ENCODE measurements at places on chromosomes 1 and 21. TPM values are rescaled to one million over a fixed set of nuclear protein-coding genes. Genes with fewer than 3 reads are reported as not detected.
A peak's percentile ranks its signal among the peaks of the same experiment; 100 is the strongest.

RNU1-2 gene
- total RNA-seq: 1,691 TPM

FCRL5 gene
- not detected for total RNA-seq

AQP10 gene
- not detected for total RNA-seq

TFF2 gene
- not detected for total RNA-seq

TENT5C gene
- 66.1 TPM for total RNA-seq

LEFTY2 gene
- not detected for total RNA-seq

DNA sequence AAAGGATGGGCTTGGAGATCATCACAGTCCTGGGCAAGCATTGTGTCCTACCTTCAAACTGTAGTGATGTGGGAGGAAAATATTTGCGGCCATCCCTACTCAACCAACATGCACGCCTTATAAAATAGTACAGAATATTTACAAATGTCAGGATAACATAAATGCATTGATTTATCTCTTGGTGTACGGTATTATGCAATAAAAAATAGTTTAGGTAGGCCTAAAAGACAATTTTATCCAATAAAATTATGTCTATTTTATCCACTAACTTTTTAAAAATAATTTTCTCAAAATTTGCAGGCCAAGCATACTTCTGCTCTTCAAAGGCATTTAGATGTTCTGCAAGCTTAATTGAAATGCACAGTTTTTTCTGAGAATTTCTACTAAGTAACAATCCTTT, at the start of gene OR2T1:
TSS of gene OR2T1 (plus strand) at position 301 of the 400 bp plus-strand sequence. CDS start 3,100 bp downstream, outside the sequence.
- no peaks in the 10 kb centered on the region for H3K36me3 ChIP-seq
- no peak within 1 kb of the TSS for H3K4me3 ChIP-seq
- no peak within 1 kb of the TSS for H3K27ac ChIP-seq
- DNase-seq: no peak
- no peaks in the 10 kb centered on the region for H3K27me3 ChIP-seq

DNA sequence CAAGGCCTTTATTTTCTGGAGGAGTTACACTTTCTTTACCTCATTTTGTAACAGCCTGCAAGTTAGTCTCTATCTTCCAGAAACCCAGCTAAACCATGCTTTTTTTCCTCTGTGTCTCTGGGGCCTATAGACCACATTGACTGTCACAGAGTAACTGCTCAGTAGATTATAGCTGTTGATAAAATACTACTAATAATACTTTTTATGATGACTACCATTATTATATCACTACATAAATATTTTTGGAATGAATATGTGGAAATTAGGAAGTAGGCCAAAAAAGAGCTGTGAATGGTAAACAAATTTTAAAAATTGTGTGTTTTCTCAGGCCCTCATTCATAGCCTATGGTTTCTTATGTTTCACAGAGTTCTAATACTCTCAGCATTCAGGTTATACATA, 233.1 kb upstream of the USP24 start:
- peaks cover 8% of the 10 kb centered on the region for H3K4me1 ChIP-seq
- DNase-seq: no peak
- H3K4me3 ChIP-seq: no peak overlapping the region
- H3K27ac ChIP-seq: no peak overlapping the region
- no peaks in the 10 kb centered on the region for H3K36me3 ChIP-seq

- no peak overlapping the region for H3K4me3 ChIP-seq
- no peak overlapping the region for H3K27ac ChIP-seq
- peaks cover 14% of the 10 kb centered on the region for H3K36me3 ChIP-seq
- no peaks in the 10 kb centered on the region for H3K27me3 ChIP-seq
Observed at GRCh38 chr1:235782601-235783000, 84.1 kb downstream of the LYST start.

DNA sequence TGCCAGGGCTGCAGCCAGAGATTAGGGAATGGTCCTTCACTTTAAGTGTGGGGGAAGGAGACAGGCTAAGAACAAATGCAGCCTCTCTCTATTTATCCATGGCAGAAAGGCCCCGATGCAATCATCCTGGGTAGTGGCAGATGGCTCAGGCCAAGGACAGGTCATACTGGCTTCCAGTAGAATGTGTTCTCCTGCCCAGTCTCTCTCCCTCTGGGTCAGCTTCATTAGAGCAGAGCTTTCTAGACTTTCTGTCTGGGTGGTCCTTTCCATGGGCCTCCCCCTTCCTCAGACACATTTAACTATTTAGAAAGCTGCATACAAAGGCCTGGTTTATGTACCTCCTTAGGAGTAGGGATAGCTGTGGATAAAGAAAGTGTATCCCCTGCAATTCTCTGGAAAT, 4.8 kb upstream of the PTCH2 start:
- H3K4me3 ChIP-seq: no peak overlapping the region
- H3K36me3 ChIP-seq: peaks cover 8% of the 10 kb centered on the region
- H3K27me3 ChIP-seq: peaks cover 7% of the 10 kb centered on the region
- DNase-seq: no peak

DNA sequence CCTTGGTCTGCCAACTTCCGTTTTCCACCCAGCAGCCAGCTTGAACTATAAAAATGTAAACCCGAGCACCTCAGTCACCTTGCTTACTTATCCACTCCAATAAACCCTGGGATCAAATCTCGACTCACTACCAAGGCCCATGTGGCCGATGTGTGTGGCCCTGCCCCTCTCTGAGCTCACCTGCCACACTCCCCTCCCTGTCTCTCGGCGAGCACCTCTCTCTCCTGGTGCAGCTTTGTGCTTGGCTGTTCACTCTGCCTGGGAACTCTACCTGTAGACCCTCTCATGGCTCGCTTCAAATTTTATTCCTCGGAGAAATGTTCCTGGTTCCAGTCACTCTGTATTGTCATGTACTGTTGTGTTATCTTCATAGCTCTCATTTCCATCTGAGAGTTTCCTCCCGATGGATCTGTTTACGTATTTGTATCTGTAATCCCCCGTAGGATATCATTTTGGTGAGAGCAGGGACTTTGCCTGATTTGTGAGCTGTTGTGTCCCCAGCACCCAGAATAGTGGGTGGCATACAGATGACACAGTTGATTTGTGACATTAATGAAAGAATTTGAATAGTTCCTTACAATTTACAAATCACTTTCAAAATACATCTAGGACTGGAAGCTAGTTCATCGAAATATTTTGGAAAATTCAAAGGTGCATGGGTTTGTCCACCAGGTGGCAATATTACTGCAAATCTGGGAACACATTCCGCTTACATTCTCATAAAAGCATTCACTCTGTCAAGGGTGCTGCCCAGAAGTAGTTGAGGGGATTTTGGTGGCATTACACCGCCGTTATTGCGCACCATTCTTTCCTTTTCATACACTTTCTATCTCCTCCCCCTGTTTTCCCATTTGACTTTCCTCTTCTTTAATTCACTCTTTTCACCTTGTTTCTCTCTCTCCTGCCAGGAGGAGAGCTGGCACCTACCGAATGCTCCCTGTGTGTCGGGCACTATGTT, 95.3 kb downstream of the ABCA4 start:
- H3K36me3 ChIP-seq: no peaks in the 10 kb centered on the region
- H3K4me1 ChIP-seq: peaks cover 15% of the 10 kb centered on the region
- H3K27me3 ChIP-seq: peaks cover 30% of the 10 kb centered on the region
- DNase-seq: no peak
- H3K27ac ChIP-seq: no peak overlapping the region

DNA sequence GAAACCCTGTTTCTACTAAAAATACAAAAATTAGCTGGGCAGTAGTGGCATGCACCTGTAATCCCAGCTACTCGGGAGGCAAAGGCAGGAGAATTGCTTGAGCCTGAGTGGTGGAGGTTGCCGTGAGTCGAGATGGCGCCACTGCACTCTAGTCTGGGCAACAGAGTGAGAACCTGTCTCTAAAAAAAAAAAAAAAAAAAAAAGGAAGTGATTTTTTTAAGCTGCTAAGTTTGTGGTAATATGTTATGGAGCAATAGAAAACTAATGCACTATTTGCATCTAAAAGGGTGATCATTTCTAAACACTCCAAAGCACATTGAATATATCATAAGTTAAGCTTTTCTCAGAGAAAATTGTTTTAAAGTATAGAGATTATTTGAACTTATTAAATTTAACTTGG, 244.8 kb upstream of the SPAG17 start:
- H3K27me3 ChIP-seq: no peaks in the 10 kb centered on the region
- no peak for DNase-seq
- H3K36me3 ChIP-seq: no peaks in the 10 kb centered on the region
- no peaks in the 10 kb centered on the region for H3K4me1 ChIP-seq
- H3K27ac ChIP-seq: no peak overlapping the region

GRCh38 chr1:1441002-1441888, 5.8 kb downstream of the VWA1 start:
- H3K27ac ChIP-seq: no peak overlapping the region
- peak; percentile 55 for DNase-seq
- H3K4me3 ChIP-seq: no peak overlapping the region
- peaks cover 1% of the 10 kb centered on the region for H3K4me1 ChIP-seq
- no peaks in the 10 kb centered on the region for H3K36me3 ChIP-seq

DNA sequence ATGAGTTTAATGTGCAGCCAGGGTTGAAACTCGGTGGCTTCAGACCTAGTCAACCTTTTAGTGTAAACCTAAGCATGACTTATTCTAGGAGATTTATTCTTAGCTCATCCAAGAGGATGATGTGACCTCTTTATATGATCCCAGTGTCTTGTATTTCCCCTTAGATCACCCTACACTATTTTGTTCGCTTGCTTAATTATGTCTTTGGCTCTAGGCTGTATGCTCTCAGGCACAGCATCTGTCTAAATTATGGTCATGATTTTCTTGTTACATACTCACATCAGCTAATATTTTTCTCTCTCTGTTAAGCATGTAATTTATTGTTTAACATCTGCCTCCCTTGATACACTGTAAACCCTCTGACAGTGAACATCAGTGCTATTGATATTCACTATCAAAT, 19.1 kb downstream of the COL11A1 start:
- H3K27me3 ChIP-seq: no peaks in the 10 kb centered on the region
- no peak overlapping the region for H3K4me3 ChIP-seq
- H3K36me3 ChIP-seq: no peaks in the 10 kb centered on the region
- DNase-seq: no peak
- H3K27ac ChIP-seq: no peak overlapping the region

DNA sequence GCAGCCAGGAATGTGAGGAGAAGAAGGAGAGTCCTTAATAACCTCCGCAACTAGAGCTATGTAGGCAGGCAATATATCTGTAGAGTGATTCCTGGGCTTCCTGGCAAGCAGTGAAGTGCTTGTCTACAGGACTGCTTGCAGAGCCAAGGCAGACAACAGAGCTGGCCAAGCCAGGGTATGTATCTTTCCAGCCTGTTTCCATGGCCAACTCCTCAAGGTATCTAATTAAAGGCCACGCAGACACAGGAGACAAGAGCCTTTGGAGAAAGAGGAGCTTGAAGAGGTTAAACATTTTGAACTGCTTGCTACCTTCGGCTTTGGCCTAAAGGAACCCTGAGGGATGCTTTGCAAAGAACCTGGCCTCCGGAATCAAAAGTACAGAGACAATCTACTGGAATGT, 137.4 kb downstream of the PIGK start:
- no peak for DNase-seq
- no peak overlapping the region for H3K27ac ChIP-seq
- H3K4me1 ChIP-seq: no peaks in the 10 kb centered on the region
- no peaks in the 10 kb centered on the region for H3K27me3 ChIP-seq

DNA sequence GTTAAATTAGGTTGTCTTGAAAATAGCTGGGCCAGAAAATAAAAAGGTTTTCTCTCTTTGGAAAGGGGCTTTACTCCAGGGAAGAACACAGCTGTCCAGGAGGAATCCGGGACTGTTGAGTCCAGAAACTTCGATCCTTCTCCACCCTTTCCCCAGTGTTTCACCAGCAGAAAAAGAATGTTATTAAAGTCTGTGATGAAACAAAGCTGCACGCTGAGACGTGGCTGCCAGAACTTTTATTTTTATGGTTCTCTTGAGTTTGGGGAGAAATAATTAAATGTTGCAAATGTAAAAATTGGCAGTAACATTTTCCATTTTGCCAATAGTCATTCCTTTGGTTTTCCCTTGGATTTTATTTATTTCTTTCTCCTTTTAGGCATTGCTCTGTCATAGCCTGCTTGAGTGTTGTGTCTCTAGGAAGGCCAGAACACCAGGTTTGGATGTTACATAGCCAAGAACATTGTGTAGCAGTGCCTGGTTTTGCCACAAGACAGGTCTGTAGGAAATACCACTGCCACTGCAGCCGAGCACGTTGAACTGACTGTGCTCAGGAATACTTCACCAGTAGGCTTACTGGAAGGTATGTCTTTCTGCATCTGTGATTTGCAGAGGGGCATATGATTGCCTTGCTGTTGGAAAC, 87.4 kb downstream of the ROR1 start:
- H3K4me1 ChIP-seq: no peaks in the 10 kb centered on the region
- no peak overlapping the region for H3K4me3 ChIP-seq
- no peaks in the 10 kb centered on the region for H3K36me3 ChIP-seq
- no peak overlapping the region for H3K27ac ChIP-seq
- peaks cover 2% of the 10 kb centered on the region for H3K27me3 ChIP-seq

GRCh38 chr1:113975211-113975895, 3.9 kb upstream of the OLFML3 start:
- no peaks in the 10 kb centered on the region for H3K27me3 ChIP-seq
- peak overlapping the region; percentile 53 for H3K27ac ChIP-seq
- no peak overlapping the region for H3K4me3 ChIP-seq
- H3K4me1 ChIP-seq: peaks cover 42% of the 10 kb centered on the region

DNA sequence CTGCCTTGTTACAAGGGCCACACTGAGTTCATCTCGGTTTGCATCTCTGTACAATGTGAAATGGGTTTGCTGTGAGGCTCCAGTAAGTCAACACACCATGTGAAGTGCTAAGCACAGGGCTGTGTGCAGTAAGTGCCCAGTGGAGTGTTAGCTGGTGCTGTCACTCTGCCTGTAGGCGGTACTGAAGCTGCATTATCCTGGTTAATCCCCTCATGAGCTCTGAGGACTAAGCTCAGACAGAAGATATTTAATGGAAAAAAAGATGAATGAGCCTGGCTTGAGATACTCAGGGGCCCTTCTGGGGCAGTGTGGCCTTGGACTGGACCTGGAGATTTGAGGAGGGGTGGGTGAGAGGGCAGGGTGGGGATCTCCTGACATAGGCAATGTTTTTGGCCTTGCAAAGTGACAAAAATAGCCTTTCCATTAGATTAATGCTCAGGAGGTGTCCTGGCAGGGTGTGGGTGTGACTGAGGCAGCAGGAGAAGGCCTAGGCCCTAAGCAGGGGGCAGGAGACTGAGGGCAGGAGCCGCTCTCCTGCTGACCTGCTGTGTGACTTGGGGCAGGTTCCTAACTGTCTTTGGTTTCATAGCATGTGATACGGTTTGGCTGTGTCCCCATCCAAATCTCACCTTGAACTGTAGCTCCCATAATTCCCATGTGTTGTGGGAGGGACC, 570.5 kb downstream of the PTPRU start:
- no peaks in the 10 kb centered on the region for H3K4me1 ChIP-seq
- H3K36me3 ChIP-seq: no peaks in the 10 kb centered on the region
- H3K27me3 ChIP-seq: peaks cover 4% of the 10 kb centered on the region
- no peak for DNase-seq

- no peak overlapping the region for H3K4me3 ChIP-seq
- peaks cover 12% of the 10 kb centered on the region for H3K27me3 ChIP-seq
- H3K36me3 ChIP-seq: peaks cover 3% of the 10 kb centered on the region
- no peak for DNase-seq
- peaks cover 6% of the 10 kb centered on the region for H3K4me1 ChIP-seq
- H3K27ac ChIP-seq: no peak overlapping the region
Observed at GRCh38 chr1:40130892-40131291, 30.3 kb upstream of the RLF start.

DNA sequence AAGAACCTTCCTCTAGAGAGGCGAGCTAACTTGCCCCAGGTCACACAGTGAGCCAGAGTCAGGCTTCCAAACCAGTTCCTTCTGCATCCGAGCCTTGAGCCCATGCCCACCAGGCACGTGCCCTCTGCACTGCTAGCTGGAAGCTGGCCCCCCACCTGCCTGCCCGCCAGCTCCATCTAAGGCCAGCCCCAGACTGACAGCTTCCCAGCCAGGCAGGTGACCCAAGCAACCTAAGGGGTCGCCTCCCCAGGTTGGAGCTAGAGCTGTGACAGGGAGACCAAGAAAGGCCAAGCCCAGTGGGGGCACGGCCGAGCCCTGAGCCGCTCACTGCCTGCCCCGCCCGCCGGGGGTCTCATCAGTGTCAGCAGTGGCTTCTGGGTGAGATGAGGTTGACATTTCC, 19.9 kb upstream of the C1QA start:
- H3K36me3 ChIP-seq: no peaks in the 10 kb centered on the region
- H3K27me3 ChIP-seq: no peaks in the 10 kb centered on the region
- H3K4me1 ChIP-seq: no peaks in the 10 kb centered on the region
- H3K27ac ChIP-seq: no peak overlapping the region

Measured in activated CD4-positive, alpha-beta memory T cell treated with anti-CD3 and anti-CD28 coated beads, Interleukin-2, amount 10 ng/mL, durations not matched to agents 7 days and 5 days (primary cell).